ENCODE measurements at places on chromosomes 6 and 20.

- no peaks in the 10 kb centered on the region for H3K36me3 ChIP-seq
- H3K4me1 ChIP-seq = peaks cover 7% of the 10 kb centered on the region
- no peak for DNase-seq
- H3K4me3 ChIP-seq = no peak overlapping the region
- peaks cover 26% of the 10 kb centered on the region for H3K27me3 ChIP-seq
- no peak overlapping the region for H3K27ac ChIP-seq
Observed at GRCh38 chr20:57259938-57260921, 6.2 kb downstream of the BMP7 start.

GRCh38 chr20:57748601-57749130 lies 38.9 kb upstream of the PMEPA1 start:
- peak; percentile 50 for DNase-seq
- H3K36me3 ChIP-seq = no peaks in the 10 kb centered on the region
- H3K4me1 ChIP-seq = peaks cover 10% of the 10 kb centered on the region
- peaks cover 3% of the 10 kb centered on the region for H3K27me3 ChIP-seq
- peak overlapping the region; percentile 53 for H3K27ac ChIP-seq

GRCh38 chr6:126682440-126682839 lies 342.5 kb downstream of the CENPW start:
- H3K36me3 ChIP-seq = no peaks in the 10 kb centered on the region
- no peaks in the 10 kb centered on the region for H3K4me1 ChIP-seq
- no peak overlapping the region for H3K27ac ChIP-seq
- no peak for DNase-seq

GRCh38 chr6:143765422-143766184 lies 77.5 kb upstream of the LTV1 start:
- H3K4me3 ChIP-seq = no peak overlapping the region
- no peak overlapping the region for H3K27ac ChIP-seq
- H3K27me3 ChIP-seq = no peaks in the 10 kb centered on the region
- no peaks in the 10 kb centered on the region for H3K36me3 ChIP-seq

GRCh38 chr6:5085648-5086293 lies 630 bp downstream of the PPP1R3G start:
- H3K4me1 ChIP-seq = no peaks in the 10 kb centered on the region
- H3K27ac ChIP-seq = peak overlapping the region; percentile 30
- peaks cover 24% of the 10 kb centered on the region for H3K27me3 ChIP-seq
- peaks cover 6% of the 10 kb centered on the region for H3K36me3 ChIP-seq

- no peaks in the 10 kb centered on the region for H3K27me3 ChIP-seq
- no peak overlapping the region for H3K27ac ChIP-seq
- peaks cover 5% of the 10 kb centered on the region for H3K4me1 ChIP-seq
- H3K36me3 ChIP-seq = peaks cover 2% of the 10 kb centered on the region
- no peak overlapping the region for H3K4me3 ChIP-seq
Observed at GRCh38 chr6:149331043-149331807, 13.7 kb downstream of the TAB2 start.

GRCh38 chr6:73694711-73695411 lies 1.1 kb upstream of the CD109 start:
- H3K4me1 ChIP-seq = no peaks in the 10 kb centered on the region
- H3K36me3 ChIP-seq = no peaks in the 10 kb centered on the region
- DNase-seq = no peak
- peaks cover 3% of the 10 kb centered on the region for H3K27me3 ChIP-seq

DNA sequence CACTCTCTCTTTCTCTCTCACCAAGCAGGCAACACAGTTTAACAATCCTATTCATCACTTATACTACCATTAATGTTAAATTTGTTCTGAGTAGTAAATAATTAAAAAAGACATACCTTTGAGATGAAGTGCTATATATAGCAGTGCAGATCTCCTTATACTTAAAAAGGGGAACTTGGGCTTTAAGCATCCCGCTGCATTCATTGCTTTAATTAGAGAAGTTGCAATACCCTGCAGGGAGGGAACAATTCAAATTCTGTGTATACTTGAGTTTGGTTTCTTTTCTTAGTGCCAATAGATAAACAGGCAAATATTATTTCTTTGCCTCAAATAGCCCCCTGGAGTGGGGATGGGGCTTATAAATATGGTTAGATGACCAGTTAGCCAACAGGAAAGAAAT lies 10.8 kb upstream of the ZBTB24 start:
- no peaks in the 10 kb centered on the region for H3K36me3 ChIP-seq
- no peak overlapping the region for H3K4me3 ChIP-seq
- H3K27me3 ChIP-seq = no peaks in the 10 kb centered on the region
- DNase-seq = no peak
- no peak overlapping the region for H3K27ac ChIP-seq
- H3K4me1 ChIP-seq = no peaks in the 10 kb centered on the region

DNA sequence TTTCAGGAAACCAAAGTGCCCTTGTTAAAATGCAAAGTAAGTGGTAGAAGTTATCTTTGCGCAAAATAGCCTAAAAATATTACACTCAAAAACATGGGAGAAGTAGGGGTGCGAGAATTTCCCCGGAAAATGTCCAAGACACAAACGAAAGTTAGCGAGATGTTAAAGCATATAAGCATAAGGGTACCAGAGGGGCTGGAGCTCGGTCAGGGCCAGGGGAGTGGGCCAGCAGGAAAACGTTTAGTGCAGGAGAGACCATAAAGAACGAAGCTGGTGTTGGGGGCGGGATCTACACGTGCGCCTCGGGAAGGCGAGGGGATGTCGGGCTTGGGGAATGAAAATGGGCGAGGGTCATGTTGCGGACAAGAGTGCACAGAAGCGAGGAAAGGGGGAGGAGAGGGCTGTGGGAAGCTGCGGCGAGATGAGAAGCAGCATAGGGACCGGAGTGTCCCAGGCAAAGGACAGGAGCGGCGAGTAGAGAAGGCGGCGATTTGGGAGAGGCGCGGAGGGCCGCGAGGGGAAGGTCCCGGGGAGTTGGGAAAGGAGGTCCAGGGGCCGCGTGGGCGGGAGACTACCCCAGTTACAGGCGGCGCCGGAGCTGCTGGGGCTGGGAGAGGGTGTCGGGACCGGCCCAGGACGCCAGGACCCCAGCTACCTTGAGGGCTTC lies 600 bp downstream of the XPO5 start:
- DNase-seq = peak; percentile 63
- H3K4me3 ChIP-seq = peak overlapping the region; percentile 91
- H3K27me3 ChIP-seq = no peaks in the 10 kb centered on the region
- H3K36me3 ChIP-seq = peaks cover 4% of the 10 kb centered on the region

DNA sequence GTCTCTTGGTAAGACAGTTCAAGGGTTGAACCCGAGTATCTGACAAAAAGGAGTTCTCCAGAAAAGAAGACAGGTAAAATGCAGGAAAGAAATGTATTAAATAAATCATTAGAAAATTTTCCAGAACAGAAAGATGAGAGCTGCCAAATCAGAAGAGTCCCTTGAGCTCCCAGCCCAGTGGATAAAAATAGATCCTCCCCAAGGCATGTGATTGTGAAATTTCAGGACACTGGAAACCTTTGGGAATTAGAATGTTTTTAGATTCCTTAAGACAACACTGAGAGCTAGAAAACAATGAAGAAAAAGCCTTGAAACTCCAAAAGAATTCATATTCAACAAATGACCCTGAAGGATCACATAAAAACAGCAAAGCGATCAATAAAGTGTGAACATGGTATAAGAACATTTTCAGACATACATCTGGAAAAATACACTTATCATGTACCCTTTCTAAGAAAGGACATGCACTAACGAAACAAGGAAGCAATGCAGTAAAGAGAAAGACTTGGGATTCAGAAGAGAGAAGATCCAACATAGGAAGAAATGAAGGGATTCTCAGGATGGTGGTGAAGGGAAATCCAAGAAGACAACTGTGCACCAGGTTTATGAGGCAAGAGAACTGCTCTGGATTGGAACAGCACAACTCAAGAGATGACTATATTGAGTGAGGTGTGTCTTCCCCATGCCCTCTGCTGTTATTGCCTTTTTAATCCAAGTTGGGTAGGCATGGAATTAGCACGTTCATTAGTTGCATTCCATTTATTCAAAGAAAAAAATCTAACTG lies 390.4 kb downstream of the SYNE1 start:
- no peak overlapping the region for H3K4me3 ChIP-seq
- H3K36me3 ChIP-seq = no peaks in the 10 kb centered on the region
- H3K27me3 ChIP-seq = no peaks in the 10 kb centered on the region
- H3K4me1 ChIP-seq = no peaks in the 10 kb centered on the region

DNA sequence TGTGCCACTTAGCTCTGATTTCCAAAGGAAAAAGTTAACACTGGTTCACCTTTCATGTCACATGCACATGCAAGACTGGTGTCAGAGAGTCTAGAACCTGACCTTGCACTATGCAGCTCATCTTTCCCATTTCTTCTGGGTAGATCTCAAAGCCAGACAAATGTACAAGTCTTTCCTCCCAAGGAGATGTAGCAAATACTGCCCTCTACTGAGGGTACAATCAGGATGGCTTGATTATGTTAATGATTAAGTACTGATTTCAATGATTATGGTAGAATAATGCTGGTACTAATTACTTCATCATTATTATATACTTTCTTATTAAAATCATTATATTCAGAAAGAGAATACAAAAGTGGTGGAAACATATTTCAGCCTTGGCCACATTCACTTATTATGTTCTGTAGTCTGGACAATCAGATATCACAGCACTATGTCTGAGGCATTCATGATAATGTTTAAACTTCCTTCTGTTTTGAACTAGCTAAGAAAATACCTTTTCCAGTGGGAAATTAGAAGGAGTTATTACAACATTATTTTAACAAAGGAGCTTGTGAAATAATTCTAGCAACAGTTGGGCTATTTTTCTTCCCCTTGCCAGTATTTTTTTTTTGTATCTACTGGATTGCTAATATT lies 68.5 kb upstream of the FOXO3 start:
- DNase-seq = peak; percentile 63
- H3K27ac ChIP-seq = no peak overlapping the region
- no peaks in the 10 kb centered on the region for H3K27me3 ChIP-seq
- peaks cover 2% of the 10 kb centered on the region for H3K4me1 ChIP-seq
- H3K4me3 ChIP-seq = no peak overlapping the region

GRCh38 chr6:46024124-46024769 lies 8.6 kb upstream of the CLIC5 start:
- no peaks in the 10 kb centered on the region for H3K4me1 ChIP-seq
- no peaks in the 10 kb centered on the region for H3K27me3 ChIP-seq
- H3K36me3 ChIP-seq = no peaks in the 10 kb centered on the region
- DNase-seq = no peak

DNA sequence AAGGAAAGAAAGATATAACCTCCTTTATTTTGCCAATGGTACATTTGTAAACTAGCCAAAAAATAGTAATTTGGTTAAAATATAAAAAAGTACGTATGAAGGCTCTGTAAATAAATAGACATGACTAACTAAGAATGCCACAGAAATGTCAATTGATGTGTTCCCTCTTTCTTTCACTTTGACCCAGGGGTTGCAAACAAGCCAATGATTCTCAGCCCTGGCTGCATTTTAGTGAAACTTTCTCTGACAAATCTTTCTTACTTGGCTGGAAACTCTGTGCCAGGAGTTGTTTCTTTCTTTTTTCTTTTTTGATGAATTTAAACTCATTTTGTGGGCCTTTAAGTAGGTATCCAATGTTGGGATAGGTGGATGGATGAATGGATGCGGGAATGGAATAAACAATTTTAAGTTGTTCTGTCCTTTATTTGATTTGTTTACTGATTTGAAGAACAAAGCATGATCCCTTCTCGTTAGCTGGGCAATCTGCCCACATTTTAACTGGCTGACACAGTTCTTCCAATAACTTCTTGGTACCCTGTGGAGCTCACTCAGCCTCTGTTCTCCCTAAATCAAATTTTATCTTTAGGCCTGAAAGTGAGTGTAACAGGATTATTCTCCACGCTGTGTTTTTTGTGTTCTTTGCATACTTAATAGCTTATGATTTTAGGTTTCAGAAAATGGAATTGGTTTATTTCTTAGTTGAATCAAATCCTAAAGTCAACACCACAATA lies 58.6 kb upstream of the GCLC start:
- H3K27me3 ChIP-seq = no peaks in the 10 kb centered on the region
- DNase-seq = no peak
- no peaks in the 10 kb centered on the region for H3K4me1 ChIP-seq
- H3K36me3 ChIP-seq = no peaks in the 10 kb centered on the region

DNA sequence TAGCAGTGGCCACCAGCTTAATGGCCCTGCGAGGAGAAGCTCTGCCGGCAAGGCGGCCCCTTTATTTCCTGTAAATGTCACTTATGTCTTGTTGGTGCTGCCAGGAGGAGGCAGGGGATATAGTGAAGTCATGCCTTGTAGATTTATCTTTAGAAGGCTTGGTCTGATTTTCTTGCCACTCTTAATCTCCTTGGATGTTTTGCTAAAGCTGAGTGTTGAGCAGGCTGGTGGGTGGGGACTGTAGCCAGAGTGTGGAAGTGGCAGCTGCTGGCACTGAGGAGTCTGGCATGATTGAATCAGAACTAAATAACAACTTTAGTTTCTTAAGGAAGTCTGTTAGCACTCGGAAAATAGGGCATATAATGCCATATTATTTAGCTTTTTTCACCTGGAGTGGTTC lies 77.9 kb downstream of the PHF20 start:
- H3K4me3 ChIP-seq = no peak overlapping the region
- H3K36me3 ChIP-seq = peaks cover 2% of the 10 kb centered on the region
- DNase-seq = no peak
- no peaks in the 10 kb centered on the region for H3K27me3 ChIP-seq
- no peaks in the 10 kb centered on the region for H3K4me1 ChIP-seq

- no peak overlapping the region for H3K27ac ChIP-seq
- no peaks in the 10 kb centered on the region for H3K36me3 ChIP-seq
- no peaks in the 10 kb centered on the region for H3K27me3 ChIP-seq
- DNase-seq = no peak
- H3K4me3 ChIP-seq = no peak overlapping the region
Observed at GRCh38 chr6:40960742-40961430, 78.1 kb downstream of the UNC5CL start.

GRCh38 chr6:145886228-145886956 lies 71.8 kb upstream of the FBXO30 start:
- no peak overlapping the region for H3K27ac ChIP-seq
- no peaks in the 10 kb centered on the region for H3K4me1 ChIP-seq
- no peaks in the 10 kb centered on the region for H3K27me3 ChIP-seq
- H3K4me3 ChIP-seq = no peak overlapping the region
- no peaks in the 10 kb centered on the region for H3K36me3 ChIP-seq

- no peaks in the 10 kb centered on the region for H3K27me3 ChIP-seq
- DNase-seq = no peak
- no peaks in the 10 kb centered on the region for H3K36me3 ChIP-seq
- no peak overlapping the region for H3K4me3 ChIP-seq
Observed at GRCh38 chr6:133360194-133360593, 119.0 kb downstream of the EYA4 start.
